ENCODE measurements at places on chromosomes 6 and 20. TPM values are rescaled to one million over a fixed set of nuclear protein-coding genes. Genes with fewer than 3 reads are reported as not detected.

The BPIFB4 gene
- total RNA-seq, result not detected

The KCNK5 gene
- 19.8 TPM for total RNA-seq

DNA sequence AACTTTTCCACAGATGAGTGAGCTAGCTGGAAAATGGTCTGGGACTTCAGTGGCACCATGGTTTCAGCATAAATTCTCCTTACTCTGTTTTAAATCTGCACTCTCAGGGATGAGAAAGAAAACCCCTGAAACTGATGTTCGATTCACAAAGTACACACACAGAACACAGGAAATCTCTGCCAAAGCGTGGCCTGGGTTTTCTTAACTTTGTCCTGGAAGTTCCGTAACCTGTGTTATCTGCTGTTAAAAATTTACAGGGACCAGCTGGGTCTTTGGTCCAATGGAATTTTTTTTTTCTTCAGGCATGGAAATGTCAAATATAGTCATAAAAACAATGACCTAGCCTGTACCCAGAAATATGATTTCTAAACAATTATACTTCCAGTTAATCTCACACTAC is 7.3 kb downstream of the SCML4 start:
- no peak for DNase-seq

DNA sequence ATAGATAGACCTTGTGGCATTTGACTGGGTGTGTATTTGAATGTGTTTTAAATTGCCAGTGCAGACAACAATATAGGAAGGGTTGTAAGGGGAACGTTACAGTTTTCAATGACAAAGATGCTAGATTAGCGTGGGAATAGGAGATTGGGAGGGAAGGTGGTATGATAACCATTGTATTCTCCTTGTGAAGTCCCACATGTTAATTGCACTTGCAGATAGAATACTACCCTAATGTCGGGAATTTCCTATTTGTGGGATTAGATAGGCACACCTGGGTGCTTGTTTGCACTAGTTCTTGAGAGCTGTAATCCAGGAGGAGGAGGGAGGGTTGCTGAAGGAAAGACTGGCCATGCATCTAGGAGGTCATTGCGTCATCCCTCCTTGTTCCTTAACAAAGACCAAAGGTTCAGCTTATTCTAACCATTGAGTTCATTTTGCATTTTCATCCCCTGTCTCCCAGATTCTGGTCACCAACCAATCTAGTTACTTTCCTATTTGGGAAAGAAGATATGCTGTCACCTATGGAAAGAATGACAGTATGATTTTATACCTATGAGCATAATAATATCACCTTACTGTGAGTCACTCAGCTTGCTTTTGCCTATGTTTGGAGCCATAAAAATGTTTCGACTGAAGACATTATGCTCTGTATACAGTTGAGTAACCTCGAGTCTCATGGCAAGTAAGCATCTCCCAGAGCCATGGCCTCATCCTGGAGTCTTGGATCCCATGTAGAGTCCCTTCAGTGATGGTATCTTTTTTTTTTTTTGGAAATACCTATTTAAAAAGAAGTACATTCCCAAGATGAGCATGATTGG is 201.5 kb downstream of the DTNBP1 start:
- peak; percentile 8 for DNase-seq

GRCh38 chr6:166008441-166009369 is 158.9 kb downstream of the TBXT start:
- DNase-seq, result no peak

DNA sequence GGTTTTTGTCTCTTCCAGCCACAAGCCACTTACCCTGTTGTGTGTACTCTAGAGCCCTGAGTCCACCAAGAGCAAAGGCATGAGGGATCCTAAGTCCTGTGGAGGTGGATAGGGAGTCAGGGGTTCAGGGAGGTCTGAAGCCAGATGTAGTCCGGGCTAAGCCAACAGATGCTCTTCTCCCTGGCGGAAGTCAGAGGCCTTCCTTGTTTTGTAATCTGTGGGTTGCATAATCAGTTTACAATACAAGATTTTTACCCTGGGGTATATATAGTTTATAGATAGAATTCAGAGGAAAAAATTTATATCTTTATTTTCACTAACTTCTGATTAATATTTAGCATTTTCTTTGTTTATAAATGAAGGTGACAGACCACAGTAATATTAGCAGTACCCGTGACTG is 9.2 kb downstream of the LAMP5 start:
- no peak for DNase-seq

DNA sequence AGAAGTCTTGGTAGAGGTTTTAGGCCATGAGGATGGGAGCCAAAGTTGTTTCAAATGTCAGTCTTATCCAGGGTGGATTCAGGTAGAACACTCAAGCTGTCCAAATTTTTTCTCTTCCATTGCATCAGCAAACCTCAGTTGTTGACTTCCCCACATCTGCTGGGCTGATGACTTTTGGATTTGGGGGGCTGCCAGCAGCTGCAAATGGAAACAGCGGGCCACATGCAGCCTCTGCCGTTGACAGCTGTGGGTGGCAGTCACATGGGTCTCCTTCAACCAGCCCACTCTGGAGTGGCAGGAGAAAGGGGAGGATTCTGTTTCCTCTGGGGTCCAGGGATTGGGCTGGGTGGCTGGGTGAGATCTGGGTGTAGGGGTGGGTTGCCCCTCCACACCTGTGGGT is 5.8 kb upstream of the MLN start:
- DNase-seq, result no peak

- no peak for DNase-seq
Measured at GRCh38 chr6:79421707-79422484, 115.3 kb downstream of the LCA5 start.

GRCh38 chr20:51037532-51038115 is 14.7 kb upstream of the KCNG1 start:
- DNase-seq, result peak; percentile 33

The PPP1R16B gene
- total RNA-seq, result not detected

DNA sequence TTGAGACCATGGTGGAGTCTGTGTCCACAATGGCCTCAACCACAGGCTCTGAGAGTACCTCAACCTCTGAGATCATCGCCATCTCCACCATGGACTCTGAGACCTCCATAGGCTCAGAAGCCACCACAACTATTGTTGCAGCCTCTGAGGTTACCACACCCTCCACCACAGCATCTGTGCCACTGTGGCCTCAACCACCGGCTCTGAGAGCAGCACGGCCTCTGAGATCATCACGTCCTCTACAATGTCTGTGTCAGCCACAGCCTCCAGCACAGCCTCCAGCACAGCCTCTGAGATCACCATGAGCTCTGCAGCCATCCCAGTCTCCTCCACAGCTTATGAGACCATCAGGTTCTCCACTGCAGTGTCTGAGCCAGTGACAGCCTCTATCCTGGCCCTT is 19.4 kb upstream of the MUC21 start:
- no peak for DNase-seq

The SLC22A7 gene
- not detected for total RNA-seq

GRCh38 chr6:100382767-100383195 is 81.9 kb downstream of the SIM1 start:
- no peak for DNase-seq

DNA sequence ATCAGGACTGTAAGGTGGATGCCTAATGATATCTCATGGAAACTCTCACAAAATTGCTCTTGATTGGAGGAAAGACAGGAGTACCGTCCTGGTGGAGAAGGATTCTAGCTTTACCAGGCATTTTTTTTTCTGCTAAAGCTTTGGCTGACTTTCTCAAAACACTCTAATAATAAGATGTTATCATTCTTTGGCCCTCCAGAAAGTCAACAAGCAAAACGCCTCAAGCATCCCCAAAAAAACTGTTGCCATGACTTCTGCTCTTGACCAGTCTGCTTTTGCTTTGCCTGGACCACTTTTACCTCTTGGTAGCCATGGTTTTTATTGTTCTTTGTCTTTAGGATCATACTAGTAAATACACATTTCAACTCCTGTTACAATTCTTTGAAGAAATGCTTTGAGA is 55.5 kb upstream of the RUNX2 start:
- no peak for DNase-seq

The FAM120B gene
- 20.9 TPM for total RNA-seq

DNA sequence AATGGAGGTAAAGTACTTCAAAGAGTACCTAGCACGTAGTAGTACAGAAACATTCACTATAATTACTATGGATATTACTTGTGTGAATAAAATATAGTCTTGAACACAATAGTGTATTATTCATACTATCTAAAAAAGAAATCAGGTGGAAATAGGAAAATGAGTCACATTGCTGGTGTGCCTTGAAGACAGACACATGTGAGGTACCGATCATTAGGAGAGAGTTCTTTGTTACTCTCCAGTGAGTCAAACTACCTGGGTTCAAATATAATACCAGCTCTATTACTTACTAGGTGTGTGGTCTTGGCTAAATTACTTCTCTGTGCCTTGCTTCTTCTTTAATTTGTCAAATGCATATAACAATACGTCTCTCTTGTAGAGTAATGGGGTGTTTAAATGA is 50.8 kb upstream of the BEND6 start:
- no peak for DNase-seq
